ENCODE measurements at places on chromosomes 2 and 18. TPM values are rescaled to one million over a fixed set of nuclear protein-coding genes. Genes with fewer than 3 reads are reported as not detected.

GRCh38 chr2:17620841-17621240 is 80.3 kb downstream of the VSNL1 start:
- no peak overlapping the region for H3K27ac ChIP-seq
- H3K4me1 ChIP-seq: no peaks in the 10 kb centered on the region
- no peaks in the 10 kb centered on the region for H3K27me3 ChIP-seq
- no peak for DNase-seq
- H3K36me3 ChIP-seq: no peaks in the 10 kb centered on the region

DNA sequence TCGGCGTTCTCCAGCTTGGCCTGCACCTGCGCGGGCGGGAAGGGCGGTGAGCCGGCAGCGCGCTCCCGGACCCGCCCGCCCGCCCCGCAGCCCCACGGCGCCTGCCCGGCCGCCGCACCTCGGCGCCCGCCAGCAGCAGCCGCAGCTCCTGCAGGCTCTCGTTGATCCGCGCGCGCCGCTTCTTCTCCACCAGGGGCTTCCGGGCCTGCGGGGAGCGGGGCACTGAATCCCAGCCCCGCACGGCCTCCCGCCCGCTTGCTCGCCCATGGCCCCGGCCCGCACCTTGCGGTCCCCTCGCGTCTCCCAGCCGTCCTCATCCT is 335 bp downstream of the HES6 start:
- peaks cover 20% of the 10 kb centered on the region for H3K27me3 ChIP-seq
- no peaks in the 10 kb centered on the region for H3K36me3 ChIP-seq
- no peak for DNase-seq
- peaks cover 24% of the 10 kb centered on the region for H3K4me1 ChIP-seq
- H3K4me3 ChIP-seq: peak overlapping the region; percentile 6

GRCh38 chr18:25875551-25876240 is 214.7 kb downstream of the SS18 start:
- no peak overlapping the region for H3K27ac ChIP-seq
- H3K36me3 ChIP-seq: no peaks in the 10 kb centered on the region

GRCh38 chr2:239145106-239145505 is 255.7 kb downstream of the HDAC4 start:
- H3K4me3 ChIP-seq: no peak overlapping the region
- no peaks in the 10 kb centered on the region for H3K27me3 ChIP-seq
- H3K27ac ChIP-seq: no peak overlapping the region
- no peaks in the 10 kb centered on the region for H3K4me1 ChIP-seq
- no peak for DNase-seq

- no peak for DNase-seq
- H3K27me3 ChIP-seq: no peaks in the 10 kb centered on the region
- no peaks in the 10 kb centered on the region for H3K4me1 ChIP-seq
- no peak overlapping the region for H3K27ac ChIP-seq
- no peak overlapping the region for H3K4me3 ChIP-seq
- H3K36me3 ChIP-seq: no peaks in the 10 kb centered on the region
Observed at GRCh38 chr2:217462121-217462520, 540.7 kb downstream of the TNS1 start.

GRCh38 chr2:195027947-195028346 is 629.1 kb upstream of the SLC39A10 start:
- no peaks in the 10 kb centered on the region for H3K36me3 ChIP-seq
- no peak overlapping the region for H3K4me3 ChIP-seq
- DNase-seq: no peak

GRCh38 chr2:240898108-240898730 is 2.3 kb upstream of the MAB21L4 start:
- no peaks in the 10 kb centered on the region for H3K36me3 ChIP-seq
- H3K4me3 ChIP-seq: no peak overlapping the region
- H3K27me3 ChIP-seq: no peaks in the 10 kb centered on the region

GRCh38 chr2:50547521-50547920 is 484.4 kb downstream of the NRXN1 start:
- H3K27ac ChIP-seq: no peak overlapping the region
- DNase-seq: no peak
- no peak overlapping the region for H3K4me3 ChIP-seq
- no peaks in the 10 kb centered on the region for H3K27me3 ChIP-seq
- no peaks in the 10 kb centered on the region for H3K36me3 ChIP-seq
- H3K4me1 ChIP-seq: no peaks in the 10 kb centered on the region

Gene UGT1A8
- total RNA-seq: not detected

Gene SERPINB10
- total RNA-seq: 0.43 TPM

GRCh38 chr2:159298967-159299366 is 12.5 kb upstream of the WDSUB1 start:
- no peak overlapping the region for H3K27ac ChIP-seq
- no peak overlapping the region for H3K4me3 ChIP-seq
- DNase-seq: no peak
- no peaks in the 10 kb centered on the region for H3K4me1 ChIP-seq
- no peaks in the 10 kb centered on the region for H3K36me3 ChIP-seq

DNA sequence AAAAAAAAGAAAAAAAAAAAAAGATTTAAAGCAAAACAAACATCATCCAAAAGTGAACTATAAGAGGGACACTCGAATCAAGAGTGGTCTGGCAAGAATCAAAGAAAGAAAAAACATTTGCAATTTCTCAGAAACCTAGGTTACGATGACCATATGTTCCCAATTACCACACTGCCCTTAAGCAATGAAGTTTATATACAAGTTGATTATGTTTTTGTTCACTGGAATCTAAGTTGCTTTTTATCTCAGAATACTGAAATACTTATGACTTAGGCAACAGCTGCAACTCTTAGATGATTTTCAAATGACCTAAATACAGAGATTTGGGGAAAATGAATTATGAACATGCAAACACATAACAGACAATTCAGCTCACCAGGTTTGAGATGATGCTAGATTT is 597.1 kb upstream of the CHAC2 start:
- H3K4me3 ChIP-seq: no peak overlapping the region
- H3K4me1 ChIP-seq: no peaks in the 10 kb centered on the region
- H3K36me3 ChIP-seq: no peaks in the 10 kb centered on the region

DNA sequence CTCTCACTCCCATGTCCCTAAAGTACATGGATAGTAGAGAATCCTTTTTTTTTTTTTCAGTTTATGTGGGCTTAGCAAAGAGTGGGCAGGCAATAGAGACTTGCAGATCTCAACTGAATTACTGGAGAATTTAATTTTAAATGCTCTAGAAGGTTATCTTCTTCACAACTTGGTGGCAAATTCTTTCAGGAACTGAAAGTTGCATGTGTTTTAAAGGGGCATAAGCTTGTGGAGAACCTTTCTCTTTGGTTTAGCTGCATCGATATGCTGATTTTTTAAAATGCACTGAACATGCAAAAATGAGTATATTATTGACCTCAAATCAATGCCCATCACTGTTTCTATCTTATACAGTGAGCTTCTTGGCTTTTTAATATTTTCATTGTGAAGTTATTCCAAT is 24.9 kb upstream of the GALNT3 start:
- no peak for DNase-seq
- H3K4me1 ChIP-seq: no peaks in the 10 kb centered on the region

Gene MC2R
- not detected for total RNA-seq

Gene TMEM198
- total RNA-seq: 1.7 TPM

DNA sequence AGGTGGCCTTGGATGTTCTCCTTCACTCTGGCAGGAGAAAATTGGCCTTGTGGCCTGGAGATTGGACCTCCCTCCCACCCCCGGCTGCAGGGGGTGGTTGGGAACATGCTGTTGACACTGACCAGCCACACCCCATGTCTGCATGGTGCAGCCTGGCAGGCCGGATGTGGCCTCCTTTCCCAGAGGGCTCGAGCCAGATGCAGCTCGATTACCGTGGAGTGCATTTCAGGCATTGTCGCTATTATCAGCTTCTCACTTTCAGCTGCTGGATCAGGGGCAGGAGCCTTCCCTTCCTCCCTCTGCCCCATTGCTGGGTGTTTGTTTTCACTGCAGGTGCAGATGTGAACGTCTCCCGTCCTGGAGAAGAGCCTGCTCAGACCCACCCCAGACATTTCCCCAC is 211.0 kb upstream of the SIX2 start:
- DNase-seq: no peak
- no peaks in the 10 kb centered on the region for H3K27me3 ChIP-seq
- H3K27ac ChIP-seq: no peak overlapping the region
- H3K4me3 ChIP-seq: no peak overlapping the region

GRCh38 chr2:143205106-143205764 is 76.0 kb downstream of the ARHGAP15 start:
- no peaks in the 10 kb centered on the region for H3K27me3 ChIP-seq
- no peak overlapping the region for H3K27ac ChIP-seq
- H3K36me3 ChIP-seq: peaks cover 35% of the 10 kb centered on the region
- H3K4me3 ChIP-seq: no peak overlapping the region

Gene GGCX
- 21.4 TPM for total RNA-seq

Gene TMEFF2
- total RNA-seq: not detected

DNA sequence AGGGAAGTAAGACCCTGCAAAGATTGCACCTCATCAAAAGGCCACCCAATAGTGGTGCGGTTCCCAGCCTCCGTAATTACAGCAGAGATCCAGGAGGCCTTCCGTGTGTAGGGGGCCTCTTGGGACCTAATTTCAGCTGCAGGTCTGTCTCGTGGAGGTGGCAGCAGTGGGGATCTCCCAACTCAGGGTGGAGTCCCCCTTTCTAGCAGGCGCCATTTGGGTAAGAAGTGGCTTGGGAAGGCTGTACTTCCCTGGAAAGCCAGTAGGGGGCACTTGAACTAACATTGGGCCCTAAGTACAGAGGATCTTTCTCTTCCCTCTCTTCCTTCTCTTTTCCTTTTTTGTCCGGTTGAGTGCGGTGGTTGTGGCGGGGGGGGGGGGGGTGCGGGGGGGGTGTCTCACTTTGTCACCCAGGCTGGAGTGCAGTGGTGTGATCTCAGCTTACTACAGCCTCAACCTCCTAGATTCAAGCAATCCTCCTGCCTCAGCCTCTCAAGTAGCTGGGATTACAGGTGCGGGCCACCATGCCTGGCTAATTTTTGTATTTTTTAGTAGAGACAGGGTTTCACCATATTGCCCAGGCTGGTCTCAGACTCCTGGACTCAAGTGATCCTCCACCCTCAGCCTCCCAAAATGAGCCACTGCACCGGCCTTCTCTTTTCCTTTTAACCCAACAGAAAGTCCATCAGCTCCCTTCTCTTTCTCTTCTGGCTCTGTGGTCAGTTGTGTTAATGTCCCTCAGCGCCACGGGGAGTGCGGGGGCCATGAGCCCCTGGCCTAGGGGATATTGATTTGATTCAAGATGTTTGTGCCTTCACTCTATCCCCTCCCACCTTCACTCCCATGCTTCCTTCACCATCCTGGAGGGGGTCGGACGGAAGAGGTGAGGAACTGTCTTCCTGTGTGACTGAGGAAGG is 32.0 kb downstream of the CENPO start:
- peaks cover 12% of the 10 kb centered on the region for H3K36me3 ChIP-seq
- H3K4me3 ChIP-seq: no peak overlapping the region
- H3K27ac ChIP-seq: no peak overlapping the region
- peaks cover 15% of the 10 kb centered on the region for H3K4me1 ChIP-seq
- DNase-seq: peak; percentile 17

Gene IKZF2
- 74.4 TPM for total RNA-seq

GRCh38 chr2:26575836-26576564 is 65.2 kb downstream of the CIB4 start:
- no peak overlapping the region for H3K27ac ChIP-seq
- DNase-seq: no peak
- no peak overlapping the region for H3K4me3 ChIP-seq
- H3K27me3 ChIP-seq: no peaks in the 10 kb centered on the region

- H3K27me3 ChIP-seq: no peaks in the 10 kb centered on the region
- H3K27ac ChIP-seq: peak overlapping the region; percentile 2
- DNase-seq: peak; percentile 76
- peaks cover 10% of the 10 kb centered on the region for H3K4me1 ChIP-seq
- no peak overlapping the region for H3K4me3 ChIP-seq
Observed at GRCh38 chr2:144382849-144383248, 137.1 kb downstream of the ZEB2 start.

Gene RUFY4
- total RNA-seq: 3.1 TPM

GRCh38 chr2:18325118-18325517 is 235.3 kb downstream of the RDH14 start:
- no peak overlapping the region for H3K27ac ChIP-seq
- H3K4me1 ChIP-seq: no peaks in the 10 kb centered on the region
- H3K4me3 ChIP-seq: no peak overlapping the region
- no peaks in the 10 kb centered on the region for H3K27me3 ChIP-seq
- DNase-seq: no peak
- no peaks in the 10 kb centered on the region for H3K36me3 ChIP-seq

DNA sequence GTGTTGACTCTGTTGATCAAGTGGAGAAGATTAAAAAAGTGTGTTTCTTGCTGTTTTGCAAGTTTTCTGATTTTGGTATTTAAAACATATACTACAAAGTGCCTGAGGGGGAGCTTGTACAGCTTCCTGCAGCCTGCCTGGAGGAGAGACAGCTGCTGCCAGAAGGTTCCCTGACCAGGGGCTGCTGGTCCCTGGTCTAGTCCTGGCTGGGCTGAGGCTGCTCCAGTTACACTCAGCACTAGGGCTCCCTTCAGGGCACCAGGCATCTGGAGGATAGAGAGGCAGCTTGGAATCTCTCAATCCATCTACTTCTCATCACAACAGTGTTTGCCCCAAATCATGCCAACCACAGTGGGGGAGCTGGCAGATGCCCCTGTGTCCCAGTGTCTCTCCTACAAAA is 4.8 kb downstream of the MC2R start:
- no peaks in the 10 kb centered on the region for H3K36me3 ChIP-seq
- H3K27ac ChIP-seq: no peak overlapping the region
- no peaks in the 10 kb centered on the region for H3K4me1 ChIP-seq
- no peaks in the 10 kb centered on the region for H3K27me3 ChIP-seq

DNA sequence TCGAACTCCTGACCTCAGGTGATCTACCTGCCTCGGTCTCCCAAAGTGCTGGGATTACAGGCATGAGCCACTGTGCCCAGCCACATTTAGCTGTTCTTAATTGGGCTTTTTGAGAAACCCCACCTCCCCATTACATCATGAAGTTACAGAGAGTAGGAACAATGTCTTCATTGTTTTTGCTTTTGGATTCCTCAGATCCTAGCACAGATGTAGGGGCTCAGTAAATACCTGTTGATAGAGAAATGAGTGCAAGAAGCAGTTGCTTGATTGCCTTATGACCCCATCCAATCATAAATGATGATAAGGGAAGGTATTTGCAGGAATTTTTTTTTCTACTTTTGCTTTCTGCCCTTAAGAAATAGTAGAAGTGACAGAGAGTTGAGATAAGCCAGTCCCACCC is 25.4 kb downstream of the GREB1L start:
- H3K27me3 ChIP-seq: no peaks in the 10 kb centered on the region
- no peak overlapping the region for H3K27ac ChIP-seq
- DNase-seq: no peak
- H3K36me3 ChIP-seq: no peaks in the 10 kb centered on the region
- H3K4me1 ChIP-seq: no peaks in the 10 kb centered on the region

Gene OXER1
- total RNA-seq: 0.41 TPM

GRCh38 chr2:103174711-103175110 is 412.9 kb downstream of the TMEM182 start:
- H3K36me3 ChIP-seq: no peaks in the 10 kb centered on the region
- no peaks in the 10 kb centered on the region for H3K4me1 ChIP-seq
- H3K27me3 ChIP-seq: no peaks in the 10 kb centered on the region
- no peak overlapping the region for H3K27ac ChIP-seq
- DNase-seq: no peak

DNA sequence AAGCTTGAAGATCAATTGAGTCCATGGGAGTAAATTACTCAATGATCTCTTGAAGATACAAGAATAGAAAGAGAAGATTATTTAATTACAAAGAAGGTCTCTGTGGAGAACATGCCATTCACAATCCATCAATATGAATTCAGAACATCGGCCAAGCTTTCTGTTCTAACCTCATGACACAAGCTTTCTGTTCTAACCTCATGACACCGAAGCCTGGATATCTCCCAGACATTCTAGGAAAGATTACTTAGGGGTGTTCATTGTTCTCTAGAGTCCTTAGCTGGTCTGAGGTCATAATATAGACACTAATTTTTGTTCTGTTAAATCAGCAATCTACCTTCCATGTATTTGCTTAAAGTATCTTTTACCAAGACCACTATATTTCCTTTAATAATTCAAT is 95.5 kb downstream of the RDH14 start:
- no peak overlapping the region for H3K27ac ChIP-seq
- no peaks in the 10 kb centered on the region for H3K36me3 ChIP-seq
- H3K27me3 ChIP-seq: no peaks in the 10 kb centered on the region
- H3K4me3 ChIP-seq: no peak overlapping the region
- H3K4me1 ChIP-seq: no peaks in the 10 kb centered on the region
- no peak for DNase-seq

Data from natural killer cell (primary cell).